Activated T-cell treated with anti-CD3 and anti-CD28 coated beads for 48 hours (primary cell): ENCODE measurements at places on chromosomes 1 and 21.

- DNase-seq: no peak
These were observed 19.2 kb downstream of the MAB21L3 start for GRCh38 chr1:116130356-116130755.

GRCh38 chr1:153872934-153873333 lies 49.8 kb downstream of the GATAD2B start:
- no peak for DNase-seq

GRCh38 chr1:215583185-215583749 lies 16.2 kb downstream of the KCTD3 start:
- DNase-seq: no peak

- DNase-seq: no peak
These were observed 57.9 kb downstream of the RABGAP1L start for GRCh38 chr1:174217248-174217647.

DNA sequence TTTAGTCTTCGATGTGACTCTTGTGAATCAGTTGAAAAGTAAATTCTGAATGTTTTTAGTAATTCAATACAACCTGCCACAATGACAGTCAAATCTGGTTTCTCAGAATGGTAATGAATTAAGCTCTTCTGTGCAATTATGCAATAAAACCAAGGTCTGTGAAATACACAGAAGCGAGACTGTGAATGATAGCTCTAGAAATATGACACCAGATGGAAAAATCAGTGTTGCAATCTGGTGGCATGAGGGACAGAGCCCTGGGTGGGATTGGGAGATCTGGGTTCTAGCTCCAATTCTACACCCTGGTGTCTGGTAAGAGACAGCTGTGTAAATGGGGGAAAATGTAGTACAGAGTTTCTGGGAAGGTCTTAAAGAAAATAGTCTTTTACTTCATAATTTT lies 586.4 kb upstream of the ZRANB2 start:
- DNase-seq: no peak

GRCh38 chr1:36966242-36966641 lies 68.1 kb downstream of the GRIK3 start:
- DNase-seq: no peak

DNA sequence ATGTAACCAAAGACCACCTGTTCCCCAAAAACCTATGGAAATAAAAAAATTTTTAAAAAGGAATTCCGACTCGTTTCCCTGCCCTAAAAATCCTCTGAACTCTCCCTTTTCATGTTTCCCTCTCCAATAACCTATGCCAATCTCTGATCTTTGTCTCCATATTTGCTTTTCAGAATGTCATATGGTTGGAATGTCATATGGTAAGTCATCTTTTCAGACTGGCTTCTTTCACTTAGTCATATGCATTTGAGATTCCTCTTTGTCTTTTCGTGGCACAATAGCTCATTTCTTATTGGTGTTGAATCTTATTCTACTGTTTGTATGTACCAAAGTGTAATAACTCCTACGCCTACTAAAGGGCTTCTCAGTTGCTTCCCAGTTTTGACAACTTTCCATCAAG lies 117.5 kb downstream of the BACH1 start:
- DNase-seq: no peak

DNA sequence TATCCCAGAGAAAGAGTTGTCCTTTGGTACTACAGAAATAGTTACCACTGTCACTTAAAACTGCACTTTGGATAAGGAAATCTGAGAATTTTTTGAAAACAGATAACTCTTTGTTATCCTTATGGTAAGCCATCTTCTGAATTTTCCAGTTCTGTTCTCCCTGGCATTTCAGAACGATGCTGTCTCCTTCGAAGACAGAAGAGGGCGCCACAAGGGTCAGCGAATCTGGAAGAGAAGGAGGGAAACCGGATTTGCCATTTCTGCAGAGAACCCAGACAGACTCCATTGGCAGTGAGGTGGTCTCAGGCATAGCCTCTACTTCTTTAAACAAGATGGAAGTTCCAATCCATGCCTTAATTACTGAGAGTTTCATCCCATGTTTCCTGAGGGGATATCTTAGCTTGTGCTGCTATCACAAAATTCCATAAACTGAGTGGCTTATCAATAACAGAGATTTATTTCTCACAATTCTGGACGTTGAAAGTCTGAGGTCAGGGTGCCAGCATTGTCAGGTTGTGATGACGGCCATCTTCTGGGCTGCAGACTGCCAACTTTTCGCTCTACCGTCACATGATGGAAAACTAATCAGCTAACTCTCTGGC lies 6.4 kb downstream of the FCRL2 start:
- DNase-seq: no peak

- DNase-seq: no peak
These were observed 678 bp upstream of the PTTG1IP start for GRCh38 chr21:44874240-44874496.

- no peak for DNase-seq
These were observed 315.0 kb downstream of the TGFB2 start for GRCh38 chr1:218659911-218660677.

- DNase-seq: no peak
These were observed 149.9 kb downstream of the CLIC6 start for GRCh38 chr21:34818662-34819158.

- DNase-seq: no peak
These were observed 78.3 kb upstream of the LMO4 start for GRCh38 chr1:87250336-87250735.

DNA sequence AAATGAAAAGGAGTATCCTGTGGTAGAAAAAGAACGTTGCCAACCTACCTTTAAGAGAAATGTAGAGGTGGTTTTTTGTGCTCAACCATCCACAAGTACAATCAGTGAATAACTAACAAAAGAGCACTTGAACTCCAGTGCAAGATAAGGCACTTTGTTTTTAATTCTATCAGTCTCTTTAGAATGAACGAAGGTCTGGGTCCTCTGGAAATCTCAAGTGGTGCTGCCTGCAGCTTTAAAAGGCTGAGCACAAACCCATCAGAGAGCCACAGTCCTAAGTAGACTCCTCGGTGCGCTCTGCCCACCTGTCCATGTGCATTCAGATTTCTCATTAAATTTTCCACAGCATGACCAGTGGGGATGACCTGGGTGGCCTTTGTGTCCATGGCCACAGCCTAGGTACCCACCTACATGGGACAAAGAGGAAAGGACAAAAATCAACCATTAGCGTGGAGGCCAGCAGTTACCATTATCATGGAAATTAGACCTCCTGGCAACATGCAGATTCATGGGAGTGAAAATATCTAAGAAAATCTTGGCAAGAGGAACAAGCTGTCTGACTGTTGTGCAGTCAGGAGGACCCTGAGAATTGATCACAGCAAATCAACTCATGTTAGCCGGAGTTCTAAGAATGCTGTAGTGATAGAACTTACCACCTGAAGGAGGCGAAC lies 9.4 kb downstream of the TRIM45 start:
- no peak for DNase-seq

DNA sequence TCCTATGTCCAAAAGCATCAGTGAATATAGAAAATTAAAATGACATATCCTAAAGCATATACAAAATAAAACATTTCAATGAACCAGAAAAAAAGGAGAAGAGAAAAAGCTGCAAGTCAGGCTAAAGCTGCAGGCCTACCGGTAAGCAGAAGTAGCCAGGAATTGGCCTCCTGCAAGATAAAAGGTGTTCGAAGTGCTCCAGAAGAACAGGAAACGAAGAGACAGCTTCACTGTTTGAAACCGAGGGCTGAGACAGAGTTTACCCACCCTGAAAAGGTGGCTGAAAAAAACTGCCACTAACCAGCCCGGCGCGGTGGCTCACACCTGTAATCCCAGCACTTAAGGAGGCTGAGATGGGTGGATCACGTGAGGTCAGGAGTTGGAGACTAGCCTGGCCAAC lies 37.4 kb downstream of the NSL1 start:
- DNase-seq: no peak

DNA sequence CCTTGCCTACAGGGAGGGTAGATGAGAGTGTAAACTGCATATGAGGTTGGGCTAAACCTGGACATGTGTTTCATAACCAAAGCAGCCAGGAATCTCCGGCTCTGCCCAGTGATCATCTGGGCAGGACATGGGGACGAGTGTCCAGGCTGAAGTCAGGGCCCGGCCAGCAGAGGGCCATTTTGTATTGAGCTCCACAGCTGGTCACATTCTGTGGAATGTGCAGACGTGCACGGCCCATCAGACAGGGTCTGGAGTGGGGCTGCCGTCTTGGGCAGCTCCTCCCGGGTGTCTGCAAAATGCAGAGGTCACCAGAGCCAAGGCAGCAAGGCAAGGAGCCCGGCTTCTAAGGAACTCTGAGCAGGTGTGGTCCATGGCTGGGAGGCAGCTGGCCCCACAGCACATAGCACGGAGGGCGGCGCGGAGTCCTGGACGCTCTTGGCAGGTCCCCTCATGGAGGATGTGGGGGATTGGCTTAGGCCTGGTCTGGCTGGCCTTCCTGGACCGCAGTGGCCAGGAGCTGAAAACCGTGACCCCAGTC lies 6.2 kb downstream of the LRRC3 start:
- no peak for DNase-seq
